ENCODE measurements at places on chromosomes 6 and 20. TPM values are rescaled to one million over a fixed set of nuclear protein-coding genes. Genes with fewer than 3 reads are reported as not detected.

Gene NKAPL
- not detected for total RNA-seq

Gene HSPA1L
- 0.86 TPM for total RNA-seq

Gene CTCFL
- not detected for total RNA-seq

Gene PNPLA1
- 0.25 TPM for total RNA-seq

Gene MYLK4
- 0.75 TPM for total RNA-seq

Gene RNF182
- total RNA-seq: 0.39 TPM

Gene MMP24OS
- 42.3 TPM for total RNA-seq

Gene GATA5
- total RNA-seq: 0.12 TPM

Gene GNAS
- 1,936 TPM for total RNA-seq

All from Caco-2 (cell line).